Sigmoid colon (tissue), 7 donors: ENCODE measurements at places on chromosomes 12 and 14. TPM values are rescaled to one million over a fixed set of nuclear protein-coding genes. Genes with fewer than 3 reads are reported as not detected.

DNA sequence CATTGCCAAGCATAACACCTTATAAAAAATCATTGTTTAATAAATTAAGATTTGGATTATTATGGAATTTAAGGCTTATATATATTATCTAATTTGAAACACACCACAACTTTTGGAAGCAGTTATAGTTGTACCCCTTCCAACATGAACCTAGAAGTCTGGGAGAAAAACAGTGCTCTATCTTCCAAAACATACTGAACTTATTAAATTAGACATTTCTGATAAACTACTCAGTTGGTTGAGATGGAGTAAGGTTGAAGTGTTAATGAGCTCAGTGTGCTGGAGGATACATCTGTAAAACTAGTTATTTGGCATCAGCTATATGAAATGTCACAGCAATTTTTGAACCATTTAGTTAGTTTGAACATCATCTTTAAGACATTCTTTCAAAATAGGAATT lies 227.4 kb downstream of the ALX1 start:
- H3K27ac ChIP-seq, result no peak overlapping the region
- no peaks in the 10 kb centered on the region for H3K36me3 ChIP-seq
- H3K4me3 ChIP-seq, result no peak overlapping the region
- H3K4me1 ChIP-seq, result no peaks in the 10 kb centered on the region

GRCh38 chr14:81085596-81085995 lies 130.2 kb downstream of the TSHR start:
- DNase-seq, result no peak
- H3K4me1 ChIP-seq, result no peaks in the 10 kb centered on the region
- H3K4me3 ChIP-seq, result no peak overlapping the region
- H3K27me3 ChIP-seq, result no peaks in the 10 kb centered on the region
- no peak overlapping the region for H3K27ac ChIP-seq

- H3K4me1 ChIP-seq, result peaks cover 10% of the 10 kb centered on the region
- H3K27me3 ChIP-seq, result no peaks in the 10 kb centered on the region
- no peak overlapping the region for H3K4me3 ChIP-seq
- DNase-seq, result no peak
- no peak overlapping the region for H3K27ac ChIP-seq
Observed at GRCh38 chr12:30753233-30753632, 1.5 kb downstream of the CAPRIN2 start.

DNA sequence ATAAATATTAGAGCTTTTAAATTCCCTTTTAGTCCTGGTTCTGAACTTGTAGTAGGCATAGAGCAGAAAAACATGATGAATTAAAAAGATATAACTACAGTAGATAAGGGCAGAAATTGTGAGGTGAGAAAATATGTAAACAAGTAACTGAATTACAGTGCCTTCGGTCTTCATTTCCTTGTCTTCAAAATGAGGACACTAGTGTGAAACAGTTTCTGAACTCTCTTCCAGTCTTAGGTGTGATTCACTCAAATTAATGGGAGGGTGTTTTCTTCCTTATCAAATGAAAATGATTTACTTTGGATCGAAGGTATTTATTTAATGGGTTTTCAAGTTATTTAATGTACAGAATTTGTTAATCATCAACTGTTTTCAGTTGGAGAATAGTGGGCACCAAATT lies 1.5 kb downstream of the FGD4 start:
- H3K4me1 ChIP-seq, result peaks cover 9% of the 10 kb centered on the region
- peak overlapping the region; percentile 64 for H3K4me3 ChIP-seq
- peaks cover 5% of the 10 kb centered on the region for H3K27me3 ChIP-seq
- no peak for DNase-seq
- H3K27ac ChIP-seq, result no peak overlapping the region
- H3K36me3 ChIP-seq, result no peaks in the 10 kb centered on the region

Gene CDCA3
- total RNA-seq, result 0.54 TPM

- no peak overlapping the region for H3K27ac ChIP-seq
- DNase-seq, result no peak
- no peak overlapping the region for H3K4me3 ChIP-seq
- H3K27me3 ChIP-seq, result no peaks in the 10 kb centered on the region
- H3K4me1 ChIP-seq, result peaks cover 4% of the 10 kb centered on the region
Observed at GRCh38 chr12:49777800-49778748, 36.7 kb downstream of the TMBIM6 start.

Gene KRT82
- not detected for total RNA-seq

Gene DTD2
- 26.7 TPM for total RNA-seq

Gene RPGRIP1
- total RNA-seq, result not detected

Gene KDM5A
- 34.2 TPM for total RNA-seq

DNA sequence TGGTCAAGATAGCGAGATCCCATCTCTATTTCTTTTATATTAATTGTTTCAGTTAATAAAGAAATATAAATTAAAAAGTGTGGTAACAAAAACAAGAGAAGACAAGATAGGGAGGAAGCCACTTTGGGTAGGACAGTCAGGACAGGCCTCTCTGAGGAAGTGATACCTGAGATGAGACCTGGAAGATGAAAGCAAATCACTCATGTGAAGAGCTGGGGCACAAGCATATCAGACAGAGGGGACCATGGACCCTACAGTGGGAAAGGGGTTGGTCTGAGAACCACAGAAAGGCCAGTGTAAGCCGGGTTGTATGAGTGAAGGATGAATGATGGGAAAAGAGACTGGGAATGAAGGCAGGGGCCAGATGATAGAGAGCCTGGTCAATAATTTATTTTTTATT lies 1.8 kb upstream of the MED6 start:
- no peak overlapping the region for H3K4me3 ChIP-seq
- no peak for DNase-seq
- no peaks in the 10 kb centered on the region for H3K36me3 ChIP-seq

DNA sequence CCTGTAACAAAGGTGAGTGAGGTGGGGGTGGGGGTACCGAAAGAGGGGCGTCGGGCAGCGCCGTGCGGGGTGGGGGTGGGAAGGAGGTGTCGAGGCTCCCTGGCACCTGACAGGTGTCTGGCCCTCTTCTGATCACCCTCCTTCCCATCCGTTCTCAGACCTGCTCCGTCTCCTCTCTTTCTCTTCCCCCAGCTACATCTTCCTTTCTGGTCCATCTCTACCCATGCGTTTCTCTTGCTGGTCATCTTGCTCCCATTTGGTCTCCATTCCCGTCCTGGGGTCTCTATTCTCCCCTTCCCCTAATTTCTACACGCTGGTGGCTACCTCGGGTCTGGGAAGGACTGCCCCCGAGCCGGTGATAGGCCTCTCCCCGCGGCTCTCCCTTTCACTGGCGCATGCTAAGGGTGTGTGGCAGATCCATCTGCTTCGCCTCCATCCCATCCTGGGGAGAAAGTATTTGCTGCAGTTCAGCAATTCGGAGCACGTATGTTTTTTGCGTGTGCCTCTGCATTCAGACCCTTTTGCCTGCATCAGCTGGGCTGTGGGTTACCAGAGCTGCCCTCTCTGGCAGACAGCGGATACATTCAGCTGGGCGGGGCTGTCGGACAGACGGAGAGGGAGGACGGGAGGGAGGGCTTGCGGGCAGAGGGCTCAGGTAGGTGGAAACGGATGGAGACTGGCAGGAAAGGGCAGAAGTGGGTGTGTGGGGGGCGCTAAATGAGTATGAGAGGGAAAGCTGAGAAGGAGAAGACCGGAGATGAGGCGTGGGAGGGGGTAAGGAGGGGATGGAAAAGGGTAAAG lies 730 bp downstream of the CLSTN3 start:
- DNase-seq, result no peak
- no peaks in the 10 kb centered on the region for H3K27me3 ChIP-seq
- H3K4me3 ChIP-seq, result peak overlapping the region; percentile 67
- H3K4me1 ChIP-seq, result peaks cover 20% of the 10 kb centered on the region
- no peaks in the 10 kb centered on the region for H3K36me3 ChIP-seq

DNA sequence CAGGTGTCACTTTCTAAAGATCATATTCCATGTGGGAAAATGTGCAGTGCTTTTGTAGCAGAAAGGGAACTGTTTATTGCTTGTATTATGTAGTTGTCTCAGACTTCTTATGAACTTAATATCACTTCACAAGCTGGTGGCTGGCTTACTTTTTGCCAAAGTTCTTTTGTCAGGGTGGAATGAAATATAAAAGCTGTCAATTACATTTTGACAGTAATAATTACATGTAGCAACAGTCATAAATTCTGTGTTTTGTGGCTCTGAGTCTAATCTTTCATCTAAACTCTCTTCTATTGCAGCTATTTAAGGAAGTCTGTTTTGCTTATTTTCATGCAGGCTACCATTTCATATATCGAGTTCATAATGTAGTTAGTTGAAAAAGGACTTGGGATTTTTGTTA lies 106.6 kb downstream of the OTOGL start:
- H3K4me3 ChIP-seq, result no peak overlapping the region
- no peak overlapping the region for H3K27ac ChIP-seq
- no peaks in the 10 kb centered on the region for H3K27me3 ChIP-seq
- H3K36me3 ChIP-seq, result no peaks in the 10 kb centered on the region

GRCh38 chr12:85552461-85552860 lies 272.4 kb downstream of the ALX1 start:
- H3K36me3 ChIP-seq, result no peaks in the 10 kb centered on the region
- DNase-seq, result no peak
- no peaks in the 10 kb centered on the region for H3K4me1 ChIP-seq
- no peak overlapping the region for H3K4me3 ChIP-seq

Gene CD27
- not detected for total RNA-seq

DNA sequence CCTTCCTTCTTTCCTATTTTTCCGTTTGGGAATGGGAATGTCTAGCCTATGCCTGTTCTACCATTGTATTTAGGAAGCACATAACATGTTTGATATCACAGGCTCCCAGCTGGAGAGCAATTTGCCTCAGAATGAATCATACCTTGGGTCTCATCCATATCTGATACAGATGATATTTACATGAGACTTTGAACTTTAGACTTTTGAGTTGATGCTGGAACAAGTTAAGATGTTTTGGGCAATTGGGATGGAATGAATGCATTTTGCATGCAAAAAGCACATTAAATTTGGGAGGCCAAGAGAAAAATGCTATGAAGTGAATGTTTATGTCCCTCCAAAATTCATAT lies 61.9 kb upstream of the BEGAIN start:
- no peak overlapping the region for H3K4me3 ChIP-seq
- no peaks in the 10 kb centered on the region for H3K4me1 ChIP-seq
- peaks cover 15% of the 10 kb centered on the region for H3K27me3 ChIP-seq
- H3K36me3 ChIP-seq, result no peaks in the 10 kb centered on the region

DNA sequence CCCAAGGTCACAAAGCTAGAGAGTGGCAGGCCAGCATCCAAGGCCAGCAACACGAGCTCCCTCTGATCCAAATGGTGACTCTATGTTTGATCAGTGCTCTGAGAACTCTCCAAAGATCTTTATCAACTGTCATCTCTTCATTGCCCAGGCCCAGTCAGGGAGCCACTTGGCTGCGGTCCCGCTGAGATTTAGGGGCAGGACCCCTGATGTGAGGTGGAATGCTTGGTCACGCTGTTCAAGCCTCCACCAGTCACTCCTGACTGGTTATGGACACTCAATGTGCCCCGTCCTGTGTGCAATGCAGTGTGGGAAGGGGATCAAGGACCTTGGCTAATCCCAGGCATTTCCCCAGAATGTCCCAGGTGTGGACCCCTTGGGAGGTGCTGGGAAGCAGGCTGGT lies 19.8 kb upstream of the TCL1B start:
- no peak overlapping the region for H3K4me3 ChIP-seq
- no peak for DNase-seq
- H3K27ac ChIP-seq, result no peak overlapping the region
- H3K4me1 ChIP-seq, result no peaks in the 10 kb centered on the region
- H3K36me3 ChIP-seq, result no peaks in the 10 kb centered on the region
- H3K27me3 ChIP-seq, result no peaks in the 10 kb centered on the region

DNA sequence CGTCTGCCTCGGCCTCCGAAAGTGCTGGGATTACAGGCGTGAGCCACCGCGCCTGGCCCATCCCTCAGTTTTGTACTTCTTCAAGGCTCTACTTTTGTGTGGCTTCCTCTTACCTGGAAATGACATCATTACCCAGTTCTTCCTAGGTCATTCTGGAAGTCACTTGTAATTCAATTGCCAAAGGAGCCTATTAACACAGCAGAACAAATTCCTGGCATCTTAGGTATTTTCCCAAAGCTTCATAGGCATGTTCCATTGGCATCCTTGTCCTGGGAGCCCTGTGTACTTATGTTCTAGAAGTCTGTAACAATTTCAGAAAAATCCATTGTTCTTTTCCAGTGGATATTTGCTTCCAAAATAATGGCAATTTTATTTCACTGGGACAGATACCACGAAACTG lies 60.6 kb downstream of the DAAM1 start:
- peaks cover 55% of the 10 kb centered on the region for H3K4me1 ChIP-seq
- H3K36me3 ChIP-seq, result no peaks in the 10 kb centered on the region
- H3K4me3 ChIP-seq, result no peak overlapping the region
- DNase-seq, result no peak
- H3K27ac ChIP-seq, result peak overlapping the region; percentile 5
- no peaks in the 10 kb centered on the region for H3K27me3 ChIP-seq

Gene METTL25
- total RNA-seq, result 22.7 TPM

DNA sequence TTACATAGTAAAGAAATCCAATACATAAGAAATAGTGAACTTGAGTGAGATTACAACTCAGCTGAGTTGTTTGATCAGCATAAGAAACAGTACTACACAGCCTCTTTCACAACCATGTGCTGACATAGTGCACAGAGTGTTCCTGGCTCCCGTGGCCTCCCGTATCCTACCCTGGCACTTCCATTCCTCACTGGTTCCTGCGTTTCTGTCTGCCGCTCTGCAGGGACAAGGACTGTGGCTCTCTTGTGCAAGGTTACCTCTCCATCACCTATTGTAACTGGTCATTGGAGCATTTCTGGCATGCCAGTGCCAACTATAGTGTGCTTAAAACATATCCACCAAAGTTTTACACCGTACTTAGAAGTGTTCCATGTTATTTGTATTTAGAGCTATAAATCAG lies 46.3 kb upstream of the PCED1B start:
- H3K4me1 ChIP-seq, result peaks cover 22% of the 10 kb centered on the region
- H3K27ac ChIP-seq, result no peak overlapping the region
- H3K36me3 ChIP-seq, result no peaks in the 10 kb centered on the region
- H3K27me3 ChIP-seq, result no peaks in the 10 kb centered on the region

Gene KCNH3
- not detected for total RNA-seq

DNA sequence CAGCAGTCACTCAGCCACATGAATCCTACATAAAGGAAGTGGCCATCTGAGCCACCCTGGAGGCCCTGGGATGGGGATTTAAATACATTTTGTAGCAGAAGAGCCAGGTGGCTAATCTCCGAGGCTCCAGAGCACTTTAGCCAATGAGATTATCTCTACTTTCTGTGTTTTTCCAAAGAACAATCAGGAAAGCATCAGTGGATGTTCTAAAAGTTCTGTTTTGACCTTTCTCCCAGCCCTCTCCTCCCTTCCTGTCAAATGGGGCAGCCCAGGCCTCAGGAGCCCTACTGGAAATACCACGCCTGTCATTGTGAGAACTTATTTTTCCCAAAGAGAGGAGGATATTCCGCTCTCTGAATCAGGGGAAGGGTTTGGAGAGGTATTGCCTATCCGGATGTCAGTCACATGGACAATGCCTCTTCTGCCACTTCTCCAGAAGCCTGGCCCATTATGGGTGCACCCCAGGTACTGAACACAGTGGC lies 336.8 kb upstream of the FKBP4 start:
- peaks cover 81% of the 10 kb centered on the region for H3K36me3 ChIP-seq
- H3K27ac ChIP-seq, result no peak overlapping the region
- no peaks in the 10 kb centered on the region for H3K4me1 ChIP-seq

GRCh38 chr12:46490635-46491034 lies 118.1 kb upstream of the SLC38A2 start:
- H3K27ac ChIP-seq, result peak overlapping the region; percentile 66
- H3K27me3 ChIP-seq, result no peaks in the 10 kb centered on the region
- no peak for DNase-seq
- H3K36me3 ChIP-seq, result no peaks in the 10 kb centered on the region

- H3K27ac ChIP-seq, result no peak overlapping the region
- H3K27me3 ChIP-seq, result no peaks in the 10 kb centered on the region
- DNase-seq, result no peak
- H3K36me3 ChIP-seq, result no peaks in the 10 kb centered on the region
Observed at GRCh38 chr12:14188744-14189143, 176.7 kb upstream of the ATF7IP start.

GRCh38 chr12:104751594-104751993 lies 206.5 kb downstream of the SLC41A2 start:
- H3K4me1 ChIP-seq, result peaks cover 28% of the 10 kb centered on the region
- no peaks in the 10 kb centered on the region for H3K27me3 ChIP-seq
- no peak overlapping the region for H3K27ac ChIP-seq
- H3K4me3 ChIP-seq, result no peak overlapping the region

Gene TAS2R9
- total RNA-seq, result not detected
